ENCODE measurements at places on chromosomes 2 and 18.
A peak's percentile ranks its signal among the peaks of the same experiment; 100 is the strongest.

DNA sequence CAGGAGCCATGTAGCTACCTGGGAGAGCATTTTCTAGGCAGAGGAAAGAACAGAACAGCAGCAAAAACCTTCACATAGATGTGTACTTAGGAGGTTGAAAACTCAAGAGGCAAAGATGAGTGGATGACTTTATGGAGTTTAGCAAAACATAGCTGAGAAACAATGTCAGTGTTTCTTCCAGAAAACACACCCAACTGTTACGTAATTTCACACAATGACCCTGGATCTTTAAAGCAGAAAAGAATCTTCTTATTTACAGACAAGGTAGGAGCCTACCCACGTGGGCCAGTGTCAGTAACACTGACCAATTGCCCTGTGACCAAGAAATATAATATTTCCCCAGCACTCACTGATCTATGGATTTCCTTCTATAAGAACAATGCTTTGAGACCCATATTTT lies 254.6 kb downstream of the CDH20 start:
- no peak for DNase-seq

DNA sequence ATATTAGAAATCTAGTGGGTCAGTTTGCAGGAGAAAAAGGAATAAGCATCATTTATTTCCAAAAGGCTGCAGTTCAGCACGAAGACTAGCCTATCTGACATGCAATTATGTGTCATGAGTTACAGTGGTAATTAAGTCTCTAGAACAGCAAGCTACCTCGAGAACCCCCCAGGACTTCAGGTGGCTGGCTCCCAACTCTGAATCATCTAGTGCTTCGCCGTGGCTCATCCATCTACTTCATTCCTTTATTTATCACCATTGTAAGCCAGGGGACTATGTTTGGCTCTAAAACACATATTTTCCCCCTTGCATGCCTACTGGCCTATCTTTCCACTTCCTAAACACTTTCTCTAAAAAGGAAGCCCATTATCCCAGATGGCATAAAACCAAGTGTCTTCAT lies 121.6 kb downstream of the TXNL1 start:
- no peak for DNase-seq

DNA sequence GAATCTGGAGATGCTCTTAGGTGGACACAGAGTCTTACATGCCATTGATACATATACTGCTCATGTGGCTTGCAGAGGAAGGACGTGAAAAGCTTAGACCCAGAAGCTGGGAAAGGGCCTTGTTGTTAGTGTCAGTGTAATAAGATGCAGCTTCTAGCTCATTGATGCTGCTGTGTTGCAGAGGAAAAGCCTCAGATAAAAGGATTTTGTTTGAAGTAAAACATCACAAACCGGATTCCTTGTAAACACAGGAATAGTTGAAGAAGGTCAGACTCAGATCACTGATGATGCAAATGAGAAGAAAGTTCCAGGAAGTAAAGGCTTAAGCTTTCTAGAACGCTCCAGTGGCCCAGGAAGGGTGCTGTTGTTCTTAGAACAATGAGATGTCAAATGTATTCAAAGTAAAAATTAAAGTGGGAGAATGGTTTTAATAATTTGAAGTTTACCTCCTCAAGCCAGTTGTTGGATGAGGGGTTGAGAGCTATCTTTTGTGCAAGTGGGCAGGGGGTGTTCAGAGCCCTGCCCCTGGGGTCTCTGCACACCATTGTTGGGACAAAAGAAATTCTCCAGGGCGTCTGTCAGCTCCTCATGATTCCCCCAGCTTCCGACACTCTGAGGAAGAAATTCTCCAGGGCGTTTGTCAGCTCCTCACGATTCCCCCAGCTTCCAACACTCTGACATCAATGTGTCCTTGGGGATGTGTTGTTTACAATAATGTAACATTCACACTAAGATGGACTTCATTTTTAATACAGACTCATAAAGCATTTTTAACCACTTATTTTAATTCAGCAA lies 61.3 kb upstream of the CHMP1B start:
- DNase-seq = no peak

DNA sequence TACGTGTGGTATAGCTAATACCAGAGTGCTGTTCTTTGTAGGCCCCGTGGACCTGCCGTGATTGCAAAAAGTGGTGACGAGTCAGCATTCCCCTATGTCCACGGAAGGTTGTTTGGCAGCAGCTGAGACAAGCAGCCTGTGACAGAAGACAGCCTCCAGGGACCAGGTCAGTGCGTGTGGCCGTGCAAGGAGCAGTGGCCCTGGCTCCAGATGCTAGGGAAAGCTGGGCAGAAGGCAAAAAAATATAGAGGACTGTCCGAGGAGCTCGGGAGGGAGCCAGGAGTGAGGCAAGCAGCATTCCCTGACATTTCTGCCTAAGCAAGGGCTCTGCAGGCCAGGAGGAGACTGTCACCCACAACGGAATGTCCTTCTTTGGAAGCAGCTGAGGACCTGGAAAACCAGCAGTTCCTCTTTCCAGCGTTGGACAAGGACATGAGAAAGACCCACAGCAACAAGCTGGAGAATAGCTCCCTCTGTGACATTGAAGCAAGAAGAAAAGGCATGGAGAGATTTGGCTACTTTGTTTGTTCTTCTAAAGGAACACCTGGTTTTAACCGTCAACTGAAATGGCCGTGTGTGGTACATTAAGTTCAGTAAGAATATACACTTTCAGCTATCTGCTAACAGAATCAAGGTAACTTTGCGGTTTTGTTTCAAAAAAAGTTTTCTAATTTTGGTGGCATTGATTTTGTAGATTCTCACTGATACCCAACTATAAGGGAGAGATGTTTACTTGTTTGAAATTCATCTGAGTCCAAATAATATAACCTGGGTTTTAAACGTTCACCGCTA lies 58.3 kb downstream of the NPAS2 start:
- DNase-seq = no peak

GRCh38 chr2:25494616-25495015 lies 152.9 kb upstream of the DNMT3A start:
- DNase-seq = no peak

DNA sequence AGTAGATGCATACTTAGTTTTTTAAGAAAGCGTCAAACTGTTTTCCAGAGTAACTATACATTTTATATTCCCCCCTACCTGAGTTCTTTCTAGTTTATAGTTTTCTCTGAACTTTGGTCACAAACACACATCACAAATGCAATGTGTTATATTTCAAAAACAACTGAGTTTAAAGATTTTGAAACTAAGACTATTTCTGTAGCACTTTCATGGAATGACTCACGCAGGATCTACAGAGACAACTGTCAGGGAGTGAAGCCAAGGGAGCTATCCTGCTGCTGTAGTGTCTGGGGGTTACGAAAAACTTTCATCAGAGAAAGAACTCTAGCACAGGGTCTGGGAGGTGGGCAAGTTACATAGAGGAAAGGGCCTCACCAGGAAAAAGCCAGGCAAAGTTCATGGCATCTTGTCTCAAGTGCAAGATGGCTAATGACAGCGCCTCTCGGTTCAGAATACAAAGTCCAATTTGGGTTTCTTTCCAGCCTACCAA lies 66.8 kb downstream of the UXS1 start:
- no peak for DNase-seq

DNA sequence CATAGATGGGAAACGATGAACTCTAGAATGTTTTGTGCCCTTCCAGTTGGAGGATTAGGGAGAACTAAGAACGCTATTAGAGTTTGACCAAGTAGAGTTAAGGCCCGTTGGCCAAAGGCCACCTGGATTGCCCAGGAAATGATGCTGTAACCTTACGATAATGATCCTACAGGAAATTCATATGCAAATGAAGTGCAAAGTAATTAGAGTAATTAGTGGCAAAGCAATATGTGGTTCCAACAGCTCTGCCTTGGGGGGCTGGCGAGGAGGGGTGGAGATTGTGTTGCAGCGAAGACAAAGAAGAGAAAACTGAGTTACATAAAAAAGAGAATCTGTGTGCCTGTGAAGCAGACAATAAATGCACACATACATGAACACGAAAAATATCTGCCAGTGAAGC lies 61.5 kb upstream of the BOD1L2 start:
- DNase-seq = no peak

DNA sequence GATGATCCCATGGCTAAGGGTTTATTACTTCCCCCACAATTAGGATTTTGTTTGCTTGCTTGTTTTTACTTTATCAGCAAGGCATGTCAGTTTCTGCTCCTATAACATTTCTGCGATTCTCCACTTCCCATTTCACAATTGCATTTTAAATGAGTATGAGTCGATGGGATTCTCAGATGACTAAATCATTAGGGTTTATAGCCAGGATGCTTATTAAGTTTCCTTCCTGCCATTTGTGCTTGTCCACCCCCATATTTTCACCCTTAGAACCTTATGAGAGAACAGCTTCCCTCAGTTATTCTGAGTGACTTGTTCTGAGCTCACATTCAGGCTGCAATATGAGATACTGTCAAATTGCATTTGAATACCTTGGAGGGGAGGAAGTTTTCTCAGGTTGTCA lies 37.9 kb upstream of the C1GALT1C1L start:
- no peak for DNase-seq

DNA sequence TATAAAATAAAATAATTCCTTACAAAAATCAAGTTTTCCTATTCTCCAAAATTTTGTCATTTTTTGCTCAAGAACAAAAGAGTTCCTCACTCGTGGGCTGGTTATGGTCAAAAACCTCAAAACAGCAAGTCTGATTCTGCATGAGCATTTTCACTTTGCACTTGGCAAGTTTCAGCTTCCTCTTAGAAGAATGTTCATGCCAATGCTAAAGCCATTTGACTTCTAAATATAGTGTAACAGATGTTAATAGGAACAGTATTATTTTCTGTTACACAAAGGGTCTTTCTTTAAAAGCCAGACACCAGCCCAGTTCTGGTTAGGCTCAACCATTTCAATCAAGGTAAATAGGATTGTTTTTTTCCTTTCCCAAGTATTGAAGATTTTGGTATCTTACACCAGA lies 261.3 kb upstream of the CCDC68 start:
- DNase-seq = peak; percentile 35

DNA sequence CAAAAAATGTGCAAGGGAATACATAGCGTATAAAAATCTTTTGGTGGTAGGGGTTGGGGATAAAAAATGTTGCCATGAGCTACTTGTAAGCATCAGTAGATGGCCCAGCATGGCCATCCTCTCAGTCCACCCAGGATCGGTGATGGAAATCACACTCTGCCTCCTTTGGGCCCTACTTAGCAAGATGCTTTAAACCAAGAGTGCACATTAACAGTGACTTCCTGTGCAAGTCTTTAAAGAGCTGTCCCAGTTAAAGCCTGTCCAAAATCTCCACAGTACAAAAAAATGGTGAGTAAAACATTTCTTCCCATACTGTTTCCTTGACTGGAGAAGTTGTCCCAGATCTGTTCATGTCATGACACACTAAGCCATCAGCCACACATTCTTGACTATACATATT lies 18.0 kb downstream of the ANKRD44 start:
- DNase-seq = no peak

DNA sequence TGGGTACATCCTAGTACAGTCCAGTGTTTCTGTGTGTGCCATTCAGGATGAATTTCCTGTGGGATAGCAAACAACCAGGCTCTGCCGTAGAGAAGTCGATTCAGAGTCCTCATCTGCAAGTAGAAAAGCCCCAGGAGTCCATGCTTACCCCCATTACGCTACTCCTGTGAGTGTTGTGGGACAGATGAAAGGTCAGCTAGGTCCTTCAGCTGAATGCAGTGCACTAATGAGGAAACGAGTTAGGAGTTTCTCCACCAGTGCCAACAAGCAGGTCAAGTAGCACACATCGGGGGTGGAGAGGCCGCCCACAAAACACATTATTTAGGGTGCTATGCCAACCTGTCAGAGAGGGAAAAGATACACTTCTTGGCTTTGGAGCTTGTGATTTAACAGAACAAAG lies 2.5 kb upstream of the GPR39 start:
- no peak for DNase-seq

- no peak for DNase-seq
These were observed 443.5 kb upstream of the SLC14A2 start for GRCh38 chr18:45171679-45172191.

GRCh38 chr2:67616749-67617148 lies 219.6 kb downstream of the ETAA1 start:
- DNase-seq = peak; percentile 4

GRCh38 chr2:96602330-96602823 lies 35.7 kb downstream of the KANSL3 start:
- DNase-seq = no peak
